ENCODE measurements at places on chromosomes 1 and 21.

DNA sequence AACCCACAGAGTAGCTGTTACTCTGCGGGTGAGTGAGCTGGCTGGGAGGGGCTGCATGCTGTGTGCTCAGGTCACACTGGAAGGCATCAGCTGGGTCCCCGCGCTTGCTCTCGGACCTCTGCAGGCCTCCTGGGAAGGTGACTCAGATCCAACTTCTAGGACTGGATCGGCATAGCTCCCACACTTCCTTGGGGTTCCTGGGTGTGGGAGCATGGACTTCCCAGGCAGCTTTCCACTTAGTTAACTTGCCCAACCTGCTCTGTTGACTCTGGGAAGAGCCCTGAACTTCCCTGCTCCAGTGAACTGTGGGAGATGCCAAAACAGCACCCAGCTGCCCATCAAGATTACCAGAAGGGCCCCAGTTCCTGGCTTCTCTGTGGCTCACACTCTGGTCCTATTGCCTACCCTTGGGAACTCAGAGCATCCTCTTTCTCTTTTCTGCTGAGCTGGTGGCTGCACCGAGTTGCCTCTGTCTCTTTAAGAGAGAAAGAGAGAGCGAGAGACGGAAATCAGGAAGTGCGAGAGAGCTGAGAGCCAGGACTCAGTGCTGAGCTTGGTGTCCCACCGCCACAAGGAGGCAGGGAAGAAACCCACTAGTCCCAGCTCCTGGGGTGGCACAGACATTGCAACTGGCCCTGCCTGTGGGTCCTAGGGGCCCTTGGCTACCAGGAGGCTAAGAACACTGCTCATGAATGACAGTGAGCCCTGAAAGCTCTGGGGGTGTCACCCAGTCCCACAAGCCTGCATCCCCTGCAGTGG lies at the start of gene IKBKE:
IKBKE (plus strand) TSS at position 544 of the 759 bp plus-strand sequence. CDS start 2,752 bp downstream, outside the sequence.
- DNase-seq = no peak

- no peak for DNase-seq
Observed at GRCh38 chr1:27549807-27550408, 54.0 kb downstream of the AHDC1 start.

- DNase-seq = peak; percentile 31
Observed at GRCh38 chr1:76254104-76255030, 179.8 kb downstream of the ST6GALNAC3 start.

GRCh38 chr1:195663549-195664280 lies 944.5 kb downstream of the KCNT2 start:
- peak; percentile 35 for DNase-seq

DNA sequence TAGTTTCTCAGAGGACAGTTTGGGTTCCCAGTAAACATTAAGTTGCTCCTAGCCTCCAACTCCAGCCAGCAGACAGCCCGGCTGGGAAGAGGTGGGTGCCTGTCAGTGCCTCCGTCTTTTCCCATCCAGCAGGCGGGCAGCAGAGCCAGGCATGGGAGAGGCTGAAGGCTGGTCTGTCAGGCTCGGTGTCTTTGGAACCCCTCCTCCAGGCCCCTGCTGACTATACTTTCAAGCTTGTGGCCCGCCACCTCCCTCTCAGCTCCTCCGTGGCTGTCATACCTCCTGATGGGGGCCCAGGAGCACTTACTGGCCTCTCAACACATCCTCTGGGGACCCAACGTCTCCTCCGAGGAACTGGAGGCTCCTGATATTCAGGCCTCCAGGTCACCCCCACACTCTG lies 140.9 kb downstream of the ACTL8 start:
- no peak for DNase-seq

- no peak for DNase-seq
Observed at GRCh38 chr21:45129189-45129923, 55.0 kb downstream of the ADARB1 start.

DNA sequence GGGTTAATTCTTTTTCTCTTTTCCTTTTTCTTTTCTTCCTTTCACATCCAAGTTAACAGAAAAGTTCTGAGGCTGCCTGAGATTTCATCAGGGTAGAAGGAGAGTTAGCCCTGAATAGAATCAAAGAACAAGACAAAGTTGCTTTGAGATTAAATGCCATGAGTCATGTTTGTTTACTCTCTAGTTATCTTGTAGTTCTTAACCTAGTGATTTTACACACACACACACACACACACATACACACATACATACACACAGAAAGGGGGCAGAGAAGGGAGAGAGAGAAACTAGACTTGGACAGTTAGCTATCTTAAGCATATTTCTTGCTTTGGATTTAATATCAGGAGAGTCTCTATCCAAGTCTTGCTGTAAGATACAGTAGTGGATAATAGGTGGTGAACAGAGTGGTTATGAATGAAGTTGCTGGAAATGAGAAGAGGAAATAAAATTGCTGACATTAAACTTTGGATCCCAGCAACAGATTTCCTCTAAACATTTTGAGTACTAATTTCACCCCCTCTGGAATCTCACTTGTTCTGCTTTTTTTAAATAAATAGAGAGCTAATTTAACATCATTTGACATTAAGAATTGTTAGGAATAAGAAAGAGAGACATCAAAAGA lies 19.9 kb downstream of the PLA2G4A start:
- DNase-seq = no peak

GRCh38 chr1:160879056-160879455 lies 5.9 kb downstream of the ITLN1 start:
- no peak for DNase-seq

DNA sequence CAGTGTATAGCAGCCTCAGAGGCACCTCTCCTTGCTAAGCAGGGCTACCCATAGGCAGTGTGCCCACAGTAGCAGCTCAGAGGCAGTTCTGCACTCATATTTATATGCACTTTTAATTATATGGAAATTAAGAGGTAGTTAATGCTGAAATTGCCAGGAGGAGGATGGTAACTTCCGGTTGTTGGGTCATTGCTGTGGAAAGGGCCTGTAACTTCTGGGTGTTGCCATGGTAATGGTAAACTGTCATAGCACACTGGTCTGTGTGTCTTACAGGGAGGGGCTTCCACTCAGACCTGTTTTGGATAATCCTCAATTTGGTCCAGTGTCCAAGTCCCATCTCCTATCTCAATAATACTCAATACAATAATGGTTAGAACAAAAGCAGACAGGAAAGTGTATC lies 7.6 kb downstream of the CFH start:
- no peak for DNase-seq

- DNase-seq = peak; percentile 16
Observed at GRCh38 chr1:236795757-236796667, 920 bp downstream of the MTR start.

DNA sequence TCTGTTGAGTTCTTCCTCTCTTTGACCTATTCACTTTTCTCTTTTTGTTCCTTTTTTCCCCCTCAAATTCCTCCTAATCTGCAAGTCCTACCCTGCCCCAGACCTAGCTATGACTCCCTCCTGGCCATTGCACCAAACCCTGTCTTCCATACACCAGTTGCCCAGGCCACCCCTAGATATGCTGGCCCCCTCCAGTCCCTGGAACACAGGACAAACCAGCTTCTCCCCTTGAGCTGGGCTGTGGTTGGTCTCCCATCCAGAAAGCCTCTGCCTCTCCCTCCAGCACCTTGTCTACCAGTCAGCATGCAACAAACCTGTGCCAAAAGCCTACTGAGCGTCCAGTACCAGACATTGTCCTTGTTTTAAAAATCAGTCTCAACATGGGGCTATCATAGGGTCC lies 59.4 kb downstream of the ELK4 start:
- DNase-seq = no peak

DNA sequence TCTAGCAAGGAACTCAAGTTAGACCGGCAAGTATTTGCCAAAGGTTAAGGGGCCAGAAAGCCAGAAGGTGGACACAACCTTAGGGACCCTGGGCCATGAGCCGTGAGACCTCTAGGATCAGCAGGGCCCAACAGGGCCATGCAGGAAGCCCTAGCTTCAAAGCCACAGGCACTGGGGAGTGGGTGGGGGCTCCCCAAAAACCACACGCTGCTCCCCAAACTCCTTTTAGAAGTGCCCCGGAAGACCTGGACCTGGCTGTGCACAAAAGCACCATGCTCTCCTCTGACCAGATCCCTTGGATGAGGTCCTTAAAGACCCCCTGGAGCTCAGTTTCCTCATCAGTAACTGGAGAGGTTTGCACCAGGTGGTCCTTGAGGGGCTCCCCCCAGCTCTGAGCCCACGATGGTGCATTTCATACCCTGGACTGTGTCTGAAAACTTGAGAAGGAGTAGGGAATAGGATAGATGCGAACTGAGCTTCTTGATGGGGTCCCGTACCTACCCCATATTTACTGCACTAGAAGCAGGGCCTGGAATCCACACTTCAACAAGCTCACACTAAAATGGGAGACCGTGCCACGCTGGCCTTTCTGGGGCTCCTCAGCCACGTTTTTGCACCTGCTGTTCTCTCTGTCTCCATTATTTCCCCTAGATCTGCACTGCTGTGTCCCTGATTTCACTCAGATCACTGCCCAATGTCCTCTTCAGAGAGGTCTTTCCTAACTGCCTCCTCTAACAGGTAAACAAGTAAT lies 40.6 kb upstream of the LBR start:
- DNase-seq = no peak

DNA sequence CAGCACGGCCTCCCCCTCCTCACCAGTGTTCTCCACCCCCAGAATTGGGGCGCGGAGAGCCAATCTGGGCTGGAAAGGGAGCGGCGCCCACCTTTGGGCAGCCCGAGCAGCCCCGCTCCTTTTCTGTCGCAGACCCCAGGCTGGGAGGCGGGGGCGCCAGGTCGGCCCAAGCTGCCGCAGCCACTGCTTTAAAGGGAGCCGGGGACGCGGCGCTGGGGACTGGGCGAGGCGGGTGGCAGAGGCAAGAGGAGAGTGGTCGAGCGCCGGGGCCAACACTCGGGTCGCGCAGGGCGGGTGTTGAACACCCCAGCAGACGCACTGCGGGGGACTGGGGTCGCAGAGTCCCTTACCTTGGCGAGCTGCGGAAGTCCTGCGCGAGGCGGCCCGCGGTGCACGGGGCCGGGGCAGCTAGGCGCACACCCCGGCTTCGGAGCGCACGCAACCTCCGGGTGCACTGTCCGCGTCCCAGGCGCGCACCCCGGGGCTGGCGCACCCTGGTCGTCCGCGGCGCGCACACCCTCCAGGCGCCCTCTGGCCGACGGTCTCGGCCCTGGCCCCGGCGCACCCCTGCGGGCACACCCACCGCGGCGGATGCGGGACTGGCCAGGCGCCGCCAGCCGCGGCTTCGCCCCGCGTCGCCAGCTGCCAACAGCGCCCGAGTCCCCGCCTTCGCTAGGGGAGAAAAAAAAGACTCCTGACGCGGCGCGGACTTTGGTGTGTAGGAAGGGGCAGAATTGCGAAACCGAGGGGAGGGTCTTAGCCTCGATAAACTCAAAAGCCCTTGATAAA lies at the start of gene KANK4:
KANK4 (minus strand) TSS at position 679 of the 789 bp plus-strand sequence. CDS start 37,870 bp downstream, outside the sequence.
- DNase-seq = no peak

GRCh38 chr1:23163395-23163794 lies 5.3 kb downstream of the LUZP1 start:
- DNase-seq = no peak

DNA sequence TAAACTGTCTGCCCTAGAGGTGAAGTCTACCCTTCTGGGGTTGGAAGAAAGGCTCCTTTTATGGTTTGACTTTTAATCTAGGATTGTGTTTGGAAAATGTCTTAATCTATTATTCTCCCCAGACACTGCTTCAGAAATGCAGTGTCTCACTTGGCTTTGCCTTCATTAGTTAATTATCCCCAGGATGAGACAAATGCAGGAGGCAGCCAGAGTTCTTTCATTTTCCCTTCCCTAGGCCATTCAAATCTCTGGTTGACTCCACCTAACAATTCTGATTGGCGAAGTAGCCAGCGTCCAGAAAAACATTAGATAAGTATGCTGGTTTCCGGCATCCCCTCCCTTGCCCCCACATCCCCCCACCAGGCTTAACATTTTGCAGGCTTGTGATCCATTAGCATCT lies 325.8 kb upstream of the PBX1 start:
- DNase-seq = no peak

DNA sequence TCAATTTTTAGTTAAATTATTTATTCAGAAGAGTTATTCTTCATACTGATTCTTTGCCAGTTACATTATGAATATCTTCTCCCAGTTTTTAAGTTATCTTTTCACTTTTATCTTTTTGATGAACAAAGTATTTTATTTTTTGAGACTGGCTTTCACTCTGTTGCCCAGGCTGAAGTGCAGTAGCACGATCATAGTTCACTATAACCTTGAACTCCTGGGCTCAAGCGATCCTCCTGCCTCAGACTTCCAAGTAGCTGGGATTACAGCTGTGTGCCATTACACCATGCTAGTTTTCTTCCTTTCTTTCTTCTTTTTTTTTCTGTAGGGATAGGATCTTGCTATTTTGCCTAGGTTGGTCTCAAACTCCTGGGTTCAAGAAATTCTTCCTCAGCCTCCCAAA lies 3.5 kb downstream of the GORAB start:
- DNase-seq = no peak

GRCh38 chr1:39632682-39633417 lies 6.6 kb downstream of the HEYL start:
- DNase-seq = no peak

- DNase-seq = no peak
Observed at GRCh38 chr1:228984646-228985631, 249.7 kb downstream of the RHOU start.

GRCh38 chr1:215166886-215167285 lies 84.3 kb downstream of the KCNK2 start:
- no peak for DNase-seq
